ENCODE measurements at places on chromosomes 13 and 19.
A peak's percentile ranks its signal among the peaks of the same experiment; 100 is the strongest.

DNA sequence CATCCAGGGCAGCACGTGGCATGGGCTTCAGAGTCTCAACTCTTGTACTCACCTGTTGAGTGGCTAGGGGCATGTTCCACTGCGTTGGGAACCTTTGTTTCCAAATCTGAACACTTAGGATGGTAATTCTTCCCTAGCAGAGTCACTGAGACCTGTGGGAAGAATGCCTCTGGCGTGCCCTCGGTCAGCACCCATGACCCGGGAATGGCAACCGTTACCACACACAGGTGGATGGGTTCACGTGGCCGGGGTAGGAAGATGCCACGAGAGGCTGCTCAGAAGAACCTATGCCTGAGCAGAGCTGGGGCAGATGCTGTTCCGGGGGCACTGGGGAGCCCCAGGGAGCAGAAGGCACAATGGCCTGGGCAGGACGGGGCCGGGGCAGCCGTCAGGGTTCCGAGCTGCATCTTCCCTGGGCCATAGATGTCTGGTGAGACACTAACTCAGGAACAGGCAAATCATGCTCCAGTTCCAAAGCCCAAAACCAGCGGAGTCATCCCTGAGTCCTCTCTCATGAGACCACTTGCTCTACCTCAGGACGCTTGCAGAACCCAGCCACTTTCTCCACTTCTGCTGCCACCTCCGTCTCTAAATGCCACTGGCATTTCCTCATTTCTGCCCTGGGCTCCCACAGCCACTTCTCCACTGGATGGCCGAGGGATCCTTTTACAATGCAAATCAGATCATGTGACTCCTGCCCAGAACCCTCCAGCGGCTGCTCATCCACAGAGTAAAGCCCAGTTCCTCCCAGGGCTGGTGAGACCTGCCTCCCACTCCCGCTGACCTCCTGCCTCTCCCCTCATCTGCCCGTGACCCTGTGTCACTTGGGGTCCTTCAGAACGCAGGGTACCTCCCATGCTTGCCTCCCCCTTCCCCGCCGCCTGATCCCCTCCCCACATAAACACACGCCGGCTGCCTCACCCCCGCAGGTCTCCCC lies 36.7 kb downstream of the FAM124A start:
- no peak for DNase-seq

GRCh38 chr13:104854007-104854406 lies 1681.5 kb downstream of the EFNB2 start:
- no peak for DNase-seq

DNA sequence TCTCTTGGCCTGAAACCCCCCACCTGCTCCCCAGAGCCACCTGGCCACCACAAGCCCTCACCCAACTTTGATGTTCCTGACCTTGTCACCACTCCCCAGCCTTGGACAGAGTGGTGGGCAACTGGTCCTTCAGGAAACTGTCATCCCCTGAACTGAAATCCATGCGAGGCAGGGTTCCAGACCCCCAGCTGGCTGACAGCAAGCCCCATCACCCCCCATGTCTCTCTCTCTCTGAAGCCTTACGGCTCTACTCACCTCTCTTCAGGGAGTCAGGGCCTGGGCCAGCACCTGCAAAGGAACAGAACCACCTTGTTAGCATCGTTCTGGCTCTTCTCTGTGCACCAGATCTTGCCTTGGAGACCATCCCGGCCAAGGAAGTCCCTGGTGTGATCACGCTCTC lies 2.6 kb downstream of the LRFN1 start:
- DNase-seq: no peak

DNA sequence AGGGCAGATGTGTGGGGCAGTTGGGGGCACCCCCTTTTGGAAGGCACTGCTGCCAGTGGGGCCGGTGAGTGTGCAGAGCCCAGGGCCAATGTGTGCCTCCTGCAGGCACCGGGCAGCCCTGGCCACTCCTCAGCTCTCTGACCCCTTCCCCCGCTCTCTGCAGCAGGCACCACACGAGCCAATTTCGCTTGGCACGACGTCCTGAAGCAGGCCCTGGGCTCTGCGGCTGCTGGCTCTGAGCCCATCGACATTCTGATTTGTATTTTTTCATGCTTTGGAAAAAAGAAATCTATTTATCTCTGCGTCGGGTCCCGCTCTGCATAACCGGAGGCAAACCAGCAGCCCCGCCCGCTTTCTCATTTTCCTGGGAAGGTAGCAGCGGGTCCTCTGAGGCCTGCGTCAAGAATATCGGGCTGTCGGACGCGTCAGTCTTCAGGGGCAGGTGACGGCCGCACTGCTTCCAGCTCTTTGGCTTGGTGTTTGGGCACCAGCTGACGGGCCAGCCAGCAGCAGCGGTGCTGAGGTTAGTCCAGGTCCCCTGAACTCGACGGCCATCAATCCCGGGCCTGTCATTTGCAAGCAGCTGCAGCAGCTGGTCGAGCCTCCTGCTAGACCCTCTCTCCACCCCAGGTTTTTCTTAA lies 134.3 kb downstream of the KDM4B start:
- DNase-seq: no peak

GRCh38 chr13:71853725-71854124 lies 13.3 kb downstream of the DACH1 start:
- no peak for DNase-seq

DNA sequence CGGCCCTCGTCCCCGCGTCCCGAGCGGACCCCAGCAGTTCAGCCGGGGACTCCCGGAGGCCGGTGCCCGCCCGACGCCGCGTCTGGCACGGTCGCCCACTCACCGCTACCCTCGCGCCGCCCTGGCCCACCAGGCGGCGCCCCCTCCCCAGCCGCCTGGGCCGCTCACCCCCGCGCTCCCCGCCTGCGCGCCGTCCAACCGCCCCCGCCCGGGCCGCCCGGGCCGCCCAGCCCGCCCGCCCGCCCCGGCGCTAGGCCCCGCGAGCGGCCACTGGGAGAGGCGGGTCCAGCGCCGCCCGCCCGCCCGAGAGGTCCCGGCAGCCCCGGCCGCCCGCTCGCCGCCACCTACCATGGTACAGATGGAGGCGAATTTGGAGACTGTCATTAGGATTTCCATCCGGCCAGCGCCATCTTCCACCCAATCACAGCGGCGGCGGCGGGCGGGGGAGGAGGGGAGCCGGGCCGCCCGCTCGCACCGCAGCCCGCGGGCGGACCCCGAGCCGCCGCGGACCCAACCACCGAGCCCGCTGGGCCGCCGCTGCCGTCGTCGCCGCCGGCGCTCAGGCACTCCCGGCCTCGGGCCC lies at the start of gene USP12:
Gene USP12 (minus strand): TSS at position 568 of the 583 bp plus-strand sequence. CDS start 172 bp downstream, at position 396.
- DNase-seq: no peak

GRCh38 chr13:72781451-72782439 lies at the start of the genes DIS3 and PIBF1:
Gene DIS3, minus strand, starts transcription at chr13:72781900. Its CDS starts 68 bp downstream, at chr13:72781832.
Gene PIBF1, plus strand, starts transcription at chr13:72782133. Its CDS starts 1,337 bp downstream, at chr13:72783470.
- peak; percentile 90 for DNase-seq

DNA sequence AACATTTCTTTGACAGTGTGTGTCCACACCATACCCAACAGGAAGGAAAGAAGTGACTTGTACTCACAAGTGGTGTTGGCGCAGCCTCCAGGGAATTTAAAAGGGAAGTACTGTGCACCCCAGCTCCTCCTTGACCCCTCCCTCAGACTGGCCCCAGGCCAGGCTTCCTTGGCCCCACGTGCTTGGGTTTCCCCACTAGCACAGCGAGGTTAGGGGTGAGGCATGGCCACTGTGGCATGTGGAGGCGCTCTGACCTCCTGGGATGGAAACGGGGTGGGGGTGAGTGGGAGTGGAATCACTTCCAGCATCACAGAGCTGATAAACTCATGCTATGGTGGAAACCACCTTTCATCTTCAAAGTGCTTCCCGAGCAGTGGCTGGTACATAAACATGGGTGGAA lies 168.6 kb downstream of the ZNF536 start:
- DNase-seq: no peak

DNA sequence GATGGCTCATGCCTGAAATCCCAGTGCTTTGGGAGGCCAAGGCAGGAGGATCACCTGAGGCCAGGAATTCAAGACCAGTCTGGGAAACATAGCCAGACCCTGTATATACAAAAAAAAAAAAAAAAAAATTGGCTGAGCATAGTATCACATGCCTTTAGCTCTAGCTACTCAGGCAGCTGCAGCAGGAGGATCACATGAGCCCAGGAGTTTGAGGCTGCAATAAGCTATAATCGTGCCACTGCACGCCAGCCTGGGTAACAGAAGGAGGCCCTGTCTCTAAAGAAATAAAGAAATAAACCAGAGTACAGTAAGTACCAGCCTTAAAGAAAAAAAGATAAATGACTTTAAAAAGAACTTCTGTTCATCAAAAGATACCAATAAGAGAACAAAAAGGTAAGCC lies 52.9 kb downstream of the FAM124A start:
- DNase-seq: no peak

DNA sequence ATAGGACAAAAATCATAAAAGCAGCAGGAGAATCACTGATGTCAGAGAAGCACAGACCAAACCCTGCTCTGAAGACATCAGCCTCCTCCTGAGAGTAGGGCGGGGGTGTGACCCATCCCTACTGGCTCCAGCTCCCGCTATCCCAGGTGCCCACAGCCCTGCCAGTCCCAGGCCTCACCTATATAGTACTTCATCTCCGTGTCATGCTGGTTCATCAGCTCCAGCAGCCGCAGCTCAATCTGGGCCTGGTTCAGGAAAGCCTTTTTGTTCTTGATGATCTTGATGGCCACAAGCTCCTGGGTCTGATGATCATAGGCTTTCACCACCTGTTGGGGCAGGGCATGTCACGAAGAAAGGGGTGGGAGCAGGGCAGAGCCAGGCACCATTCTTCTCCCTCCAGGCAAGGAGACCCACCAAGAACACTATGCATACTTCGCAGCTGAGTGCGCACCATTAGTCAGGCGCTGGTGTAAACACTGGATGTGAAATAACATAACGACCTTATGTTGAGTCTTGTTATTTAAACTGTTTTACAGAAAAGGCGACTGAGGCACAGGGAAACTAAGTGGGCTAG lies 4.2 kb downstream of the DYRK1B start:
- DNase-seq: no peak

DNA sequence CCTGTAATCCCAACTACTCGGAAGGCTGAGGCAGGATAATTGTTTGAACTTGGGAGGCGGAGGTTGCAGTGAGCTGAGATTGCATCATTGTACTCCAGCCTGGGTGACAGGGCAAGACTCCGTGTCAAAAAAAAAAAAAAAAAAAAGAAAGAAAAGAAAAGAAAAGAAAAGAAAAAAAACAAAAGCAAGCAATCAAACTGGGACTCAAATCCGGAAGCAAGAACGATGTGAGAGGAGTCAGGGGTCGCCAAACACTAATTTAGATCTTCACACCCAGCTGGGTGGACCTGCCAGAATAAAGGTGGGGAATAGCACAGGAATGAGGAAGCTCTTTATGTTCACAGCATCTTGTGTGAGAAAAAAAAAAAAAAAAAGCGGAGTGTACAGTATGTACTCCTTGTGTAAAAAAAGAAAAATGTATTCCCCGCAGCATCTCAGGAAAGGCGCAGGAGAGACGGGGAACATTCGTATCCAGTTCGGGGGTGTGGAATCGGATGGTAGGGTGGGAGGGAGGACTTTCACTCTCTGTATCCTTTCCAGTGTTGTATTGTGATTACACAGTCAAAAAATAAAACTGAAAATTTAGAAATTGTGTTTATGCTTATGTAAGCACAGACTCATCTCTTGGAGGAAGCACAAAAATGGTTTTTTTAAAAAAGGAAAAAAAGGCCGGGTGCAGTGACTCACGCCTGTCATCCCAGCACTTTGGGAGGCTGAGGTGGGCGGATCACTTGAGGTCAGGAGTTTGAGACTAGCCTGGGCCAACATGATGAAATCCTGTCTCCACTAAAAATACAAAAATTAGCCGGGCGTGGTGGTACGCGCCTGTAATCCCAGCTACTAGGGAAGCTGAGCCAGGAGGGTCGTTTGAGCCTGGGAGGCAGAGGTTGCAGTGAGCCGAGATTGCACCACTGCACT lies 7.6 kb downstream of the DNAJB1 start:
- DNase-seq: no peak
